ENCODE measurements at places on chromosomes 16 and 17.

DNA sequence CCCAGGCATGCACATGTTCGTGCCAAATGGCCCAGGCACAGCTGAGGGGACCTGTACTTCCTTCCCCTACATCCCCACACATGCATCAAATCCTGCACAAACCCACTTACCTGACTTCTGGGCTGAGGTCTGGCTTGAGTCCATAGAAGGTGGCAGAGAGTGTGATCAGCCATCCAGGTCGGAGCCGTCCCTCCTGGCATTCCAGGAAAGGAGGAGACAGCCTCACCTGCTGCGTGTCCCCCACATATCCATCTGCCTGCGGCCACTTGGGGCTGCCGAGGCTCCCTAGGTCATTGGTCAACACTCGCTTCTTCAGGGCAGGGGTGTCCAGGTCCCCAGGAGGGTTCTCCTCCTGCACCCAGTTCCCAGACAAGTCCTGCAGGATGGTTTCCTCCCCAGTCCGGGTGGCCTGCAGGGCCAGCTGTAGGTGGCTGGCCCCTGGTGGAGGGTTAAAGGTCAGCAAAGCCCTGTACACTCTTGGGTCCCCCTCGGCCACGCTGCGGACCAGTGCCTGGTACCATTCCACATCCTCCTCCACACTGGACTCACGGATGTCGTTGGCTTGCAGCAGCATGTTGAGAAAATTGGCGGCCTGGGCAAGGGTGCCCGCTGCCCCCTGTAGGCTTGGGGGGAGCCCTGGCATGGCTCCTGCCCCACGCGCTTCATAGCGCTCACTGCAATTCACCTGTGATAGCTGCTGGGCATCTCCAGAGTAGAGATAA, 709 bp downstream of the GPR179 start:
- DNase-seq: no peak

- DNase-seq: no peak
Observed at GRCh38 chr17:65441053-65441605, 120.3 kb downstream of the AXIN2 start.

DNA sequence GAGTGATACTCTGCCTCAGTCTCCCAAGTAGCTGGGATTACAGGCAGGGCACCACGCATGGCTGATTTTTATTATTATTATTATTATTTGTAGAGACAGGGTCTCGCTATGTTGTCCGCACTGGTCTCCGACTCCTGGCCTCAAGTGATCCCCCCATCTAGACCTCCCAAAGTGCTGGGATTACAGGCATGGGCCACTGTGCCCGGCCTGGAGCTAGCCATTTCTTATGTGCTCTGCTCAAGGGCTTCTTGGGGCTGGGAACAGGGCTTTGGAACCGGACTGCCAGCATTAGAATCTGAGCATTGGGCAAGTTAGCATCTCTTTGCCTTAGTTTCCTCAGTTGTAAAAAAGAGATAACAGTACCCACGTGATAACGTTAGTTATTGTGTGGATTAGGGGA, 111.3 kb downstream of the C16orf78 start:
- DNase-seq: no peak

DNA sequence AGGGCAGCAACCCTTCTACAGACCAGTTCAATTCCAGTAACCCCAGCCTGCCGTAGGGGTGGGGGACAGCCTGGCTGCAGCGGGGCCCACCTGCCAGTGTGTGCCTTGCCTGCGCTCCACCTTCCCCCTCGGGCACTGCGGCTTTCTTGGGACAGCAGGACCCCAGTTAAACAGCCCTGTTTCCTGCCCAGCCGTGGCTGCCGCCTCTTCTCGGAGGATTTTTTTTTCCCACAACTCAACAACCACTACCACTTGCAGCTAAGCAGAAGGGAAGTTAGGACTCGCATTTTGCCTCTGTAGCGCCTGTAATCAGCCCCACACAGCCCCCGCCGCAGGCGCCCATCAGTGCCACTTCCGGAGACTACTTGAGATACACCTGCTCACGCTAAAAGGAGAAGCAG, 76.1 kb downstream of the RAI1 start:
- peak; percentile 26 for DNase-seq

DNA sequence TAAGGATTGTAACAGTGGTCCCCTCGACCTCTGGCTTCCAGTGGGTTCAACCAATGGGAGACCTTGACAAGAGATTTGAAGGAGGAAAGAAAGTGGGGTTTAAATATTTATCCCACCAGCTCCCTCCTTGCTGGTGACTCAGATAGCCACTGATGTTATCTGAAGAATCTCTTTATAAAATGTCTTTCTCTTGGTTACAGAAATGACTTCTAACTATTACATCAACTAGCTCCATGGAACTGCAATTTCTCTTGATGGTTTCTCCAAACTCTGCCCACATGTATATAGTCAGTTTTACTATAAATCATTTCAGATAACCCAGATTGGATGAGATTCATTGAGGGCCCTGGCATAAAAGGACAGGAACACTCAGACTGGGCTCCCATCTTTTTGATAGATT, 920.2 kb upstream of the SOX9 start:
- no peak for DNase-seq

- DNase-seq: no peak
Observed at GRCh38 chr16:71367241-71367976, 8.9 kb downstream of the CALB2 start.

GRCh38 chr17:82412535-82413520, 5.3 kb upstream of the HEXD start:
- DNase-seq: no peak

DNA sequence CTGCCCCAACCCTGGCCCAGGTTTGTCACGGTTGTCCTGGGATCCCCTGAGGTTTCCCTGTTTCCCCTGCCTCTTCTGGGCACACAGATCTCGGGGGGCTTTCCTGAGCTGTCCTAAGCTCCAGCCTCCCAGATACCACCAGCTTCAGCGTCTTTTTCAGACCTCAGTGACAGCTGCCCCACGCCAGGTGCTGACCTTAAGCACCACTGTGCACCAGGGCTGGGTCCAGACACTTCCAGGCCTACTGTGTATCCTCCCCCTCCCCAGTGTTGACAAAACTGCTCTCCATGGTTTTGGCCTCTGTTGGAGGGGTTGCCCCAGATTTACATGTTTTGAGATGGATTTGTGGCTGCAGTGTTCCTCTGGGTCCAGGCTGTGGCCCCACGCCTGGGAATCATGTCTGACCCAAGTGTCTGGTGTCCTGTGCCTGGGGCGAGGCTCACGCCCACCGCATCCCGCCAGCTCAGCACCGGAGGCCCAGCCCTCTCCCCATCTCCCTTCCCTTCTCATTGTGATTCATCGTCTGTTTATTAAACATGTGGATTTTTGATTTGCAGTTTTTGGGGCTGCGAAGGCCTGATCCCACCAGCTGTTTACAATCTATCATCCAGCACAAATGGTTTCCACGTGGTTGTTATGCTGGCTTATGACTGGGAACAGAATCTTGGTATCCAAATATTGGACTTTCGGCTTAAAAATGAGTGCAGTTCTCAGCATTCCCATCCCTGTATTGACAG, 82.1 kb downstream of the METRNL start:
- no peak for DNase-seq

GRCh38 chr17:48025904-48026501, 11.6 kb downstream of the COPZ2 start:
- DNase-seq: no peak

GRCh38 chr17:48663134-48663924, 37.2 kb upstream of the HOXB9 start:
- no peak for DNase-seq

GRCh38 chr17:75144816-75145512, 9.3 kb downstream of the JPT1 start:
- DNase-seq: no peak

DNA sequence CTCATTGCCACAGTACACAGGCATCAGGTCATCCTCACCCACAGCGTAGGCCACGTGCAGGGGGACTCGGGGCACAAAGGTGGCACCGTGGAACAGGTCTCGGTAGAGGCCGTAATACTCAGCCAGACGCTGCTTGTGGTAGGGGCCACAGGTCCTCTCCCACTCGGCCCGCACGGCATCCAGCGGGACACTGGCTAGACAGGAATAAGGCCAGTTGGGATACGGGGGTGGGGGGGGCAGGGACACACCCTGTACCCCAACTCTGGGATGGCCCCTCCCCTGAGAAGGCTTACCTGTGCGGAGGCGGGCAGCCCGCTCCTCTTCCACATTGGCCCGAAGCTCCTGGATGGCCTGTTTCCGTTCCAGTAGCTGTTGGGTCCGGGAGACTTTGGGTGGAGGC, 3.0 kb downstream of the MRPL38 start:
- no peak for DNase-seq
